M059J (cell line): ENCODE measurements at places on chromosomes 2 and 18. TPM values are rescaled to one million over a fixed set of nuclear protein-coding genes. Genes with fewer than 3 reads are reported as not detected.

DNA sequence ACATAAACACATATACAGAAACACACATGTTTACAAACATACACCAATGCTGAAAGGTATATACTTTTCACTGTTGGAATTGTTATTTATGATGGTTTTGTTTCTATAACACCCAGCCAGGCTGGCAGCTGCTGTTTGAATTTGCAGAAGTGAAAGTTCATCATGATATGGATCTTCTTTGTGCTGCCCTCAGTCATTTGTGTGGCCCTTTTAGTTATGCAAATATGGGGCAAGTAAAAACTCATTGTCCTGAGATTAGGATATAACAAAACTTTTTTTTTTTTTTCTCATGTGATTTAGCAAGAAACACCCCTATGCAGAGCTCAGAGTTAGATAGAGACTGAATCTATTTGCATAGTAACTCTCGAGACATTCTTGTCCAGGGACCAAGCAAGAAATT, 714.1 kb downstream of the KCNJ3 start:
- no peak for DNase-seq

GRCh38 chr18:36776650-36777049, 52.2 kb downstream of the TPGS2 start:
- DNase-seq: no peak

- DNase-seq: no peak
These were observed 118.0 kb downstream of the RAB3GAP1 start for GRCh38 chr2:135169900-135170753.

DNA sequence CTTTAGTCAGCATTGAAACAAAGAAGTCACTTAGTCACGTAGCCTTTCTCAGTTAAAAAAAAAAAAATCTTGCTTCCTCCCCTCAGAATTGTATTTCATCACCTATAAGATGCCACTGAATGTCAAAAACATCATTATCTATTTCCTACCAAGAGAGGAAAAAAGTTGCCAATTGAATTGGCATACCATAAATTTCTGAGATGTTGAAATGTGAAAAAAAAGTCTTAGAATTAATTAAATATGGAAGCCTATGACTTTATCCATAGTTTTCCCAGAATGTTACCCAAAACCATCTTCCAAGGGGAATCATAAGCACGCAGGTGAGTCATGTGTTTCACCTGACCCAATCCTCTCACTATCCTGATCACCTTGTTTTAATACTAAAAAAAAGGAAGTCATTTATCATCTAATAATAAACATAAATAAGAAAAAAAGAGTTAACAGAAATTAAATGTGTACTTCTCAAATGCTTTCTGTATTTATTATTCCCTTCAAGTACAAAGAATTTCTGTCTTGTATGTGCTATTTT, 205.7 kb downstream of the TCF4 start:
- no peak for DNase-seq

DNA sequence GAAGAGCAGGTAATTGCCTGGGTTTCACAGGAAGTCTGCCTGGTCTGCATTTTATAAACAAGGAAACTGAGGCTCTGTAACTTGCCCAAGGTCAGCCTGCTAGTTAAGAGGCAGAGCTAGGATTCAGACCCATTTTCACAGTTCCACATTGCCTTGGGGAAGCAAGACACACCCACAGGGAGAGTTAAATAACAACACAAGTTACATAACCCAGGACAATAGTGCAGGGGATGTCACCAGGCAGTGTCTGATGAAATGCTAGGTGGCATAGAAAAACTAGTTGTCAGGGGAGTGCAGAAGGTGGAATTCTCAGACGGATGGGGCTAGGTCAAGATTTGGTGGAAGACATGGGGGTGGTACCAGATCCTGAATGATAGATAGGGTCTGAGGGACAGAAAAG, 69.7 kb downstream of the PRKCE start:
- DNase-seq: no peak

DNA sequence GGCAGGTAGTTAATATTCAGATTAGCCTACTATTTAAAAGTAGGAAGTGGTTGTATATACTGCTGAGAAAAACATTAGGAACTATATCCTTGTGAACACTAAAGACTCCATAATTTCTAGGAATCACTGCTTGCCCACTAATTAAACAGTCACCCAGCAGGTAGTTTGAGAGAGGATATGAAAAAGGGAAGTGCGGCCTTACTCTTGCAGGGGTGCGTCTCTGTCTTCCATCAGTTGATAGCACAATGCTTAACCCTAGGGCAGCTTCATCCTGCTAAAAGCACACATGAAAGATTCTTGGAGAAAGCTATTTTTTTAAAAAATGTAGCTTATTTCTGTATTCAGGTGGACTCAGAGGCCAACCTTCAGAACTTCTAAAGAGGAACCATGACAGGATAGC, 53.1 kb upstream of the ATP5MC3 start:
- DNase-seq: no peak

- no peak for DNase-seq
These were observed 82.0 kb downstream of the PMS1 start for GRCh38 chr2:189866296-189866695.

GRCh38 chr2:229084447-229084846, 186.6 kb downstream of the PID1 start:
- no peak for DNase-seq

- peak; percentile 30 for DNase-seq
These were observed 33.9 kb downstream of the ORC2 start for GRCh38 chr2:200929334-200930249.

The IL36A gene
- total RNA-seq: not detected in 2 replicates
